ENCODE measurements at places on chromosomes 6 and 20.
A peak's percentile ranks its signal among the peaks of the same experiment; 100 is the strongest.

- DNase-seq = no peak
Observed at GRCh38 chr20:61073376-61073775, 178.7 kb upstream of the CDH4 start.

DNA sequence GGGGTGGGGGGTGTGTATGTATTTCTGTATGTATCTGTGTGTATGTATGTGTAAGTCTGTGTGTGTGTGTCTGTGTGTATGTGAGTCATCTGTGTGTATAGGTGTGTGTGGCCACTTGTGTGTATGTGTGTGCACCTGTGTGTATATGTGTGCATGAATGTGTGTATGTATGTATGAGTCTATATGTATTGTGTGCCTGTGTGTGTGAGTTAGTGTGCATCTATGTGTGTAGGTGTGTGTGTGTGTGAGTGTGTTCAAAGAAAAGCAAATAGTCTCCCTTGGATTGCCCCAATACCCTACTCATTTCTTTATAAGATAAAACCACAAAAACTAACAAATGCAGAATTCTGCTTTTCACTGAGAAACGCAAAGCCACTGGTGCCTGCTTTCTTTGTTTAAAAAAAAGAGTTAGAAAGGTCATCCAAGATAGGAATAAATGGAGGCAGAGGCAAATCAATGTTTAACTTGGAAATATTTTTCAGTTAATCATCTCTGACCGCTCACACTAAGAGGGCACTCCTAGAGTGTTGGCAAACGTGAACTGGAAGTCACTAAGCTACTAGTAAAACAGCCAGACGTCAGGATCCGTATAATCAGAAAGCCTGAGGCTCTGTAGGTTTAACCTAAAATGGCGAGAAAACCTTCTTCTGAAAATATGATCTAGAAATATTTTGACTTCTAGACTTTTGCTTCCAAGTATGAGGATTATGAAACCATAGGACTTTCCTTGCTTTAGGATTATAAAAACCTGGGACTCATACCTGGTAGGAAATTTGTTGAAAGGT lies 37.4 kb upstream of the JAG1 start:
- no peak for DNase-seq

- no peak for DNase-seq
Observed at GRCh38 chr6:128914051-128914450, 31.1 kb downstream of the LAMA2 start.

- no peak for DNase-seq
Observed at GRCh38 chr6:41653691-41654090, 15.4 kb downstream of the MDFI start.

- DNase-seq = no peak
Observed at GRCh38 chr6:169385237-169385880, 131.7 kb upstream of the THBS2 start.

DNA sequence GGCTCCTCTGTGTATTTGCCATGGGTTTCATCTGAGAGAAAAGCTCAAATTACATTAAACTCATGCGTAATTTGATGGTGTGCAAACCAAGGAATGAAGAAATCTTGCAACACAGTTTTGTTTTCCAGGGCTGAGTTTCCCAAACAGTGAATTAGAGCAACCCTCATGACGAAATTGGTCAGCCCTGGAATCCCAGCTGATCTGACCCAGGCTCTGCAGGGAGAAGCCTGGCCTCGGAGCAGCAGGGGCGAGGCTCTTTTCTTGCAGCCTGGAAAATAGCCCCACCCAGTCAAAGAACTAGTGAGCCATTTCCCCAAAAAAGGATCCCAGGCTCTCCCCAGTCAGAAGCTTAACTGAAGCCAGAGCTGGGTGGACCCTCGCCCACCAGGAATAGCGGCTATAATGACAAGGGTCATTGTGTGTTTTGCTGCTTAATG lies 107.3 kb upstream of the SNX9 start:
- no peak for DNase-seq

- DNase-seq = peak; percentile 60
Observed at GRCh38 chr6:111406200-111406721, 76.8 kb downstream of the REV3L start.

- DNase-seq = no peak
Observed at GRCh38 chr6:153150752-153151440, 19.8 kb upstream of the RGS17 start.

DNA sequence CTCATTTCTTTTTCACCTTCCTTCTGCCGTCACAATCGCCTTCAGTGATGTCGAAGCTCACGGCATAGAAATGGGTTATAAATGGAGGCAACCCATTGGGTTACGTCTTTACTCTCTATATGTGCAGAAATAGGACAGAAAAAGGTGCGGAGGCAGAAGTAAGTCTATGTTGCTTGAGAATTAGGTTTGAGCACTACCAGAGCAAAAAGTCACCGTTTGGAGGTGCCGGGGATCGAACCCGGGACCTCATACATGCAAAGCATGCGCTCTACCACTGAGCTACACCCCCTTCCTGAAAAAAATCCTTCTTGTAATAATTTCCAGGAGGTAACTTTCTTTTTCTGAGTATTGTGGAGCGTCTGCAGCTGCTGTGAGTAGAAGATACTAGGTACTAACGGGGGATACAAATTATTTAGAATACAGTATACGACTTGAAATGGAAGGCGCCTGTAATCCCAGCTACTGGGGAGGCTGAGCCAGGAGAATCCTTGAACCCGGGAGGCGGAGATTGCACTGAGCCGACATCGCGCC lies 134.2 kb downstream of the TRIM27 start:
- no peak for DNase-seq
